ENCODE measurements at places on chromosomes 11 and 22. TPM values are rescaled to one million over a fixed set of nuclear protein-coding genes. Genes with fewer than 3 reads are reported as not detected.
A peak's percentile ranks its signal among the peaks of the same experiment; 100 is the strongest.

DNA sequence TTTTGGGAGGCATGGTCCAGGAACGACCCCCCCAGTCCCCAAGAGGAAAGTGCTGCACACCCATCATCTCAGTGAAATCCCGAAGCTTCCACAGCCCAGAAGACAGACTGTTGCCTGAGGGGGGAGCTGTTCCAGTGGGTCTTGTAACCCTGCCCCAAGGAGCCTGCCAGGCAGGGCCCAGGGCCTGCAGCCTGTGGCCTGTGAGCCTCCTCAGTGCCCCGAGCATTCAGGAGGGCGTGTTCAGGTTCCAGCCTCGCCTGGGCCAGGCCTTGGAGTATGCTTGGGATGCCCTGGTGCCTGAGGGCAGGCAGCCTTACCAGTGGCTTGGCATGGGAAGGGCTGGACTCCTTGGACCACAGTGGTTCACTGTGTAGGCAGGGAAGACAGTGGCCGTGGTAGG lies 18.0 kb upstream of the CABP2 start:
- no peak for DNase-seq

- peak; percentile 83 for DNase-seq
Measured at GRCh38 chr11:66068923-66069714, 953 bp upstream of the PACS1 start.

DNA sequence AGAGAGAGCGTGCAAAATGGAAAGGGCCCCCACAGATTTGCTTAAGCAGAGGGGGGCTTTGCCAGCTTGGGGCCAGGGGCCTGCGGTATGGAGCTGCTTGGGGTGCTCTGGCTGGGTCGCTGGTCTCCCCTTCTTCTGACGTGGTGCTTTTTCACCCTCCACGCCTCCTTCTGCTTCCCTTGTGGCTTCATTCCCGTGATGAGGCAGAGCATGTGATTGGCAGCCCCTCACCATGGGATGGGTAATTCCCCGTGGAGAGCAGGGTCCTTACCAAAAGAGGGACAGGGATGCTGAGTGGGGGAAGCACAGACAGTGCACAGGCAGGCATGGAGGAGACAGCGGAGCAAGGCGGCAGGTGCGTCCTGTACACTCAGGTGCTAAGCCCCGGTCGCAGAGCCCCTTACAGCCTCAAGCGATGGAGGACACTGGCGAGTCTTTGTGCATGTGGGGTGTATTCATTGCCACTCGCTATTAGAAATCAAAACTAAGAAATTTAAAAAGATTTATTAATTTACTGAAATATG lies 19.9 kb upstream of the GRAMD4 start:
- no peak for DNase-seq

DNA sequence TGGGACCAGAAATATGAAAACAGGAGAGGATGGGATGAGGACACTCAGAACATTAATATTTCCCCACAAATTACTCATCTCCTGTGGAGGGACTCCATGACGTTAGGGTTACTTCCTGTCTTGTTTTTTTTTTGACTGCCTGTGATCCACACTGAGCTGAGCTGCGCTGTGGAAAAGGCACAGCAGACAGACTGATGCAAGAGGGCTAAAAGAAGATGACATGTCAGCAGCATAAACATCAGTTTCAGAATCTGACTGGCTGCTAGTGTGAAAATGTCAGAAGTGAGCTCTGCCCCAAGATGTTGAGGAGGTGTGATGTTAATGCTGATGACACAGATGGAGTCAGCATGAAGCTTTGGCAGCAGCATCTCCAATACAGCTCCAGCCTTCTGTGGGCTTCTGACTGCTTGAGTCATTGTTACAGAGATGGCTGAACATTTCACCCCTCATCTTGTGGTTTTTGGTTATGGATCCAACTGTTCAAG lies 286.8 kb downstream of the BLID start:
- peak; percentile 20 for DNase-seq

GRCh38 chr22:25853078-25853477 lies 111.1 kb downstream of the MYO18B start:
- DNase-seq = no peak

GRCh38 chr11:68053981-68054812 lies 15.4 kb downstream of the TCIRG1 start:
- no peak for DNase-seq

The P2RY6 gene
- total RNA-seq = not detected

DNA sequence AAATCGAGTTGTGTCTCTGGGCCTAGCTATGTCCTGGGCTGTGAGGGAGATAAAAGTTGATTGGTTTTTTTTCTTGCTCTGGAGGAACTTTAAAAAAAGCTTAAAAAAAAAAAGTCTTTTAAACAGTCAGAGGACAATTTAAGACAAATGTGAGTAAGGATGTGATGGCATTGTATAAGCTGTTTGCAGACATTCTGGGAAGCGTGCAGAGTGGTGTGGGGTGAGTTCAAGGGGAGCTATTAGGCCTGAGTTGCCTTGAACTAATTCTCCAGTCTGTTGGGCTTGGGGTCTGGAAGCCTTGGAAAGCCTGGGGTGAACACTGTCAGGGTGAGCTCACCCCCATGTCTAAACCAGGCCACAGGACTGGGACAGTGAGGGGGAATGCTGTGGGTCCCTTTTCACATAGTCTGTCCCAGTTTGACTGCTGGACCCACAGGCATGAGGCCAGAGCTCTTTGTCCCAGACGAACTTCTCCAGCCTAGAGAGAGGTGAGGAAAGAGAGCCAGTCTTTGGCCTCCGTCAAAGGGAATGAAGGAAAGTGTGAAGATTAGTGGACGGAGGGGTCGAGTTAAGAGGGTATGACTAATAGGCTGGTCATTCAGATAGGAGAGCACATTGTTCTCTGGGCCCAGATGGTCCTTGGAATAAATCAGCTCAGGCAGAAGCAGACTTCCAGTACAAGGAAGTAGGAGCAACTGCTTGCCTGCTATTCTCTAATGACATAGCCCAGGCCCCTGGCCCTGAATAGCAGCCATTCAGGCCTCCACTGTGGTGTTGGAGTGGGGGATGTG lies 76.4 kb upstream of the NNMT start:
- no peak for DNase-seq

The DDX6 gene
- total RNA-seq = 59.2 TPM

The PVALB gene
- not detected for total RNA-seq

The LINC01488 gene
- 3.6 TPM for total RNA-seq

DNA sequence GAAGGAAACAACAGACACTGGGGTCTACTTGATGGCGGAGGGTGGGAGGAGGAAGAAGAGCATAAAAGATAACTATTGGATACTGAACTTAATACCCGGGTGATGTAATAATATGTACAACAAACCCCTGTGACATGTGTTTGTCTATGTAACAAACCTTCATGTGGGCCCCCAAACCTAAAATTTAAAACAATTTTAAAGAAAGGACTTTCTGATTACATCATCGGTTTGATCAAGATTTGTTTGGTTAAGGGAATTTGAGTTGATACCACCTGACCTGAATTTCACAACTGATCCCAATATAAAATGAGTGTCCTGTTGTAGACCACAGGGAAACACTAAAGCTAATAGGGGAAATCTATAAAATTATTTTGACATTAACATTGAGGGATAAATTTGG lies 34.3 kb downstream of the APIP start:
- no peak for DNase-seq

The LYVE1 gene
- total RNA-seq = not detected

DNA sequence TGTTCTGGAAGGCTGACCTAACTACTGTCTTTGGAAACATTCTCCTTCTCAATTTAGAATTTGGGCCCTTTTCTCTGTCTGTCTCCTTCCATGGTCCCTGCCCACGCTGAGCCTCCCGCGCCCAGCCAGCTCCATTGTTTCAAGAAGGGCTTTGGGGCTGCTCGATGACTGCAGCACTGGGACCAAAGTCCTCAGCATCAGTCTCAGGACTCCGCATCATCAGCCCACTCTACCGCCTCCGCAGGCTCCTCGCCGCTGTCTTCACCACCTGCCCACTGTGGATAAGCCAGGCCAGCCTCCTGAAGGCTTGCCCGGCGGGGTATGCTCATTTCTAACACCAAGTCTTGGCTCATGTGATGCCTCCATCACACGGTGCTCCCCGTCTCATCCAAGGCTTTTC lies 81.3 kb downstream of the ZBTB16 start:
- DNase-seq = no peak

The HSCB gene
- 30.3 TPM for total RNA-seq

The CEP164 gene
- total RNA-seq = 22.9 TPM

- no peak for DNase-seq
Measured at GRCh38 chr22:17114898-17115235, 6.3 kb downstream of the TMEM121B start.

- no peak for DNase-seq
Measured at GRCh38 chr11:23644443-23644842, 784.2 kb upstream of the CCDC179 start.

- no peak for DNase-seq
Measured at GRCh38 chr11:123801765-123802164, 4.4 kb downstream of the OR6M1 start.

The OR51B4 gene
- 9.0 TPM for total RNA-seq

- no peak for DNase-seq
Measured at GRCh38 chr11:8217926-8218325, 45.8 kb downstream of the LMO1 start.

DNA sequence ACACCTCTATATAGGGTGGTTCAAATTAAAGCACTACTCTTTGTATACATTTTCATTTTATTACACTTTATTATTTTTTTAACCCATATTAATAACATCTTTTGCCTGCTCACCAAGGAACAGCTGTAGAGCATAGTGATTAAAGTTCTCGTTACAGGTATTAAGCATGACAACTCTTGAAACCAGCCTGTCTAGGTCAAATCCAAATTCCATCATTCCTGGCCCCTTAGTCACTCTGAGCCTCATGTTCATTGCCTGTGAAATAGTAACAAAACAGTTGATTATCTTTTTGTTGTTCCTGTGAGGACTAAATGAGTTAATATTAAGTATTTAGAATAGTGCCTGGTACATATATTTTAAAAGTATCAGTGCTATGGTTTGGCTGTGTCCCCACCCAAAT lies 334.5 kb downstream of the RAB38 start:
- DNase-seq = no peak

GRCh38 chr11:100177651-100178050 lies 509.4 kb upstream of the ARHGAP42 start:
- DNase-seq = no peak

- no peak for DNase-seq
Measured at GRCh38 chr11:46207270-46207669, 70.2 kb upstream of the CREB3L1 start.

DNA sequence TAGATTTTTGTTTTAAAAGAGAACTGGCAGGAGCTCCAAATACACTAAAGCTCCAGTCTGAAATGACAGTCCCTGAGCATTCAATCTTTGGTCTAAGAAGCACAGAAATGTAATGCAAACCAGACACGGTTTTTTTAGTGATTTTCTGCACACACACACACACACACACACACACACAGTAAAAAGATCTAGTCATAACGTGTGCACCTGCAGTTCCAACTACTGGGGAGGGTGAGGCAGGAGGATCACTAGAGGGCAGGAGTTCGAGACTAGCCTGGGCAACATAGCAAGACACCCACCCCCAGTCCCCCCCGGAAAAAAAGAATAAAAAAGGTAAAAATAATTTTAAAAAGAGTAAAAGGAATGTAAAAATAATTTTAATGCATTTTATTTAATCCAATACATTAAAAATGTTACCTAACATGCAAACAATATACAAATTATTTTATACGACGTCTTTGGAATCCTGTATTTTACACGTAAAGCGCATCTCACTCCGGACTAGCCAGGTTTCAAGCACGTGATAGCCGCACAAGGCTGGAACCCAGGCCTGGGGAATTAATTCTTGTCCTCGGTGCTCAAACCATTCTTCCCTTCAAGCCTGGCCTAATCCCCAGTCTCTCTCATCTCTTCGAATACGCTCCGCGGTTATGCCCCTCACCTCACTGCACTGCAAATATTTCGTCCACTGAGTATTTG lies 762 bp upstream of the TBC1D22A start:
- DNase-seq = no peak

The GPR152 gene
- not detected for total RNA-seq

The BLID gene
- not detected for total RNA-seq

The TIGD3 gene
- 0.88 TPM for total RNA-seq

GRCh38 chr11:77107950-77108349 lies 5.3 kb downstream of the OMP start:
- no peak for DNase-seq

DNA sequence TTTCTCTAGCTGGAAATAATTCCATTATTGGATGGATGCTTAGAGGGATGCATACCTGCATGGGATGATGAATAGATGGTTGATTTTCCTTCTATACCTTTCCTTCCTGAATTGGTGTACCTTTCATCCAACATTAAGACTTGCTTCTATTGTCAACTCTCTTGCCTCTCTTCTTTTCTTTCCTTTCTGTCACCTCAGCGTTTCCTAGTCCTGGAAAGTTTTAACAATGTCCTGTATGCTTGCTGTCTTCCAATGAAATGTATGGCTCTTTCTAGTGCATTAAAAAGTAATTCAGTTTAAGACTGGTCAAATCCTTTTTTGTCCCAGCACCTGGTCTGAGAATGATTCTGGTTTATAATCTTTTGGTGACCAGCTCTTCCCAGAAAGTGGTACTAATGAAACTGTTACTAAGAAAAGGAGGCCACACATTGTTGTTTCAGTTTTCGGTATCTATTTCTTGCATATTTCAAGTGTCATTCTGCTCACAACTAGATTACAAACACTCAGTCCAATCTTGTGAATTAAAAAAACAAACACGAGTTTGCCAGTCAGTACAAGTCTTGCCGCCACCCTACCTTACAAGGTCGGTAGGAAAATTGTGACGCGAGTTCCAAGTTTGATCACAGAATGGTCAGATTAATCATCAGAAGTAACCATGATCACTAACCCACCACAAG lies 8.0 kb downstream of the POU2AF1 start:
- no peak for DNase-seq

- DNase-seq = peak; percentile 79
Measured at GRCh38 chr11:33329705-33330329, 72.6 kb downstream of the HIPK3 start.

GRCh38 chr22:40009292-40009774 lies 14.6 kb downstream of the FAM83F start:
- DNase-seq = no peak

The OOSP1 gene
- total RNA-seq = not detected

The SHANK3 gene
- total RNA-seq = 2.1 TPM

GRCh38 chr11:69650081-69650831 lies 9.3 kb downstream of the CCND1 start:
- DNase-seq = no peak

GRCh38 chr11:109236188-109236587 lies 185.8 kb upstream of the C11orf87 start:
- no peak for DNase-seq

- peak; percentile 88 for DNase-seq
Measured at GRCh38 chr11:18588297-18589252, at the start of gene UEVLD. Gene UEVLD, minus strand, starts transcription at chr11:18588734. Its CDS starts 80 bp downstream, at chr11:18588654.

Measured in SK-MEL-5 (cell line).